ENCODE measurements at places on chromosomes 13 and 19. TPM values are rescaled to one million over a fixed set of nuclear protein-coding genes. Genes with fewer than 3 reads are reported as not detected.

DNA sequence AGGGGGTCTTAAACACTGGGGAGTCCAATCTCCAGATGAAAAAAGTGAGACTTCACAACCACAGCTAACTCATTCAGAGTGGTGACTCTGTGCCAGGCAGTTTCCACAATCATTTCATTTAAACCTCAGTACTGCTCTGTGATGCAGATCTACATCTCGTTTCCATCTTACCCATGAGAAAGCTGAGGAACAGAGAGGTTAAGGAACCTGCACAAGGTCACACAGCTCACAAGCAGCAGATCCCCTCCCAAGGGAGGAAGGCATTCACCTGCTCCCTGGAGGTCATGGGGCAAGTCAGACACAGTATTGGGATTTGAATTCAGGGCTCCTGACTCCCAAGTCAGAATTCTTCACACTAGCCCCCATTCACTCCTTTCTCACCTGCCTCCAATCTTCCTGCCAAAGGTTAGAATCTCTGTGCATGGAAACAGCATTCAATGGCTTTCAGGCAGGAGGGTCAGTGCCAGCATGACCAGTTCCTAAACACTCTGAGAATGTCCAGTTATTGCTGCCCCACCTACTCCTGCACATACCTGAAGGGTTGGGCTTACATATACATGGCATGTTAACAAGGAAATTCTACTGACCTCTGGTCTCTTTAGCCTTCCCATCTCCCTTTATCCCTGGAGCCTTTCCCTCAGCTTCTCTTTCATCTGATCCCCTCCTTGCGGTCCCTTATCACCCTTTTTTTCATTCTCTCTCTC, 1.9 kb downstream of the CABP5 start:
- DNase-seq: no peak

Gene PTH2
- not detected for total RNA-seq

GRCh38 chr13:99956473-99957349, 14.9 kb downstream of the ZIC5 start:
- DNase-seq: no peak

DNA sequence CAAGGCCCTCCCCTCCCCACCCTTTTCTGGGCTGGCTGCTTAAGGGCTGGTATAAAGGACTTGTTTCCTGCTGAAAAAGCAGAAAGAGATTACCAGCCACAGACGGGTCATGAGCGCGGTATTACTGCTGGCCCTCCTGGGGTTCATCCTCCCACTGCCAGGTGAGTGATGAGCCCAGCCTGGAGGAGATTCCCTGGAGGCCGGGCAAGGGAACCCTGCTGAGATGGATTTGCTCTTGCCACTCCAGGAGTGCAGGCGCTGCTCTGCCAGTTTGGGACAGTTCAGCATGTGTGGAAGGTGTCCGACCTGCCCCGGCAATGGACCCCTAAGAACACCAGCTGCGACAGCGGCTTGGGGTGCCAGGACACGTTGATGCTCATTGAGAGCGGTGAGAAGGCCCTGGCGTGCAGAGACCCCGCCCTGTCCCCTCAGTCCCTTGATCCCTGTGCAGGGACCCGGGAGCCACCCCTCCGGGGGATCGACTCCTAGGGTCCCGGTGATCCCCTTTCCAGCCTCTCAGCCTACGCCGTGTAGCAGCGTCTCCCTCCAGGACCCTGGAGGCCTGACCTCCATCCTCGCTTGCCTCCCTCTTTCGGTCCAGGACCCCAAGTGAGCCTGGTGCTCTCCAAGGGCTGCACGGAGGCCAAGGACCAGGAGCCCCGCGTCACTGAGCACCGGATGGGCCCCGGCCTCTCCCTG, at the start of gene CD177:
TSS of gene CD177 (plus strand) at position 81 of the 699 bp plus-strand sequence. CDS start at position 110, 29 bp downstream.
- no peak for DNase-seq

DNA sequence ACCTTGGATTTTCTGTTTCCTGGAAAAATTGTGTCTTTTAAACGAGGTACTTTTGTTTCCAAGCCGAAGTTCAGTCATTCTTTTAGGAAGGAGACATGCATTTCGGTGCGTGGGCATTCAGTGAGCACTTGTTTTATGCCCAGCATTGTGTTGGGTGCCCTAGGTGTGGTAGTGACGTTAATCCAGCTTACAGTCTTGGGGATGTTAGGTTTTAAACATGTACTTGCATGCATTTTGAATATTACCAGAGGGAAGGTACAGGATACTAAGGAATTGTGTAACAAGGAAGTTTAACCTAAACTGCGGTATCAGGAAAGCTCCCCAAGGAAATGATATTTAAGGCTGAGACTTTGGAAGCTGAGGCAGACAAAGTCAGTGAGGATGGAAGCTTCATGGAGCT, 66.3 kb downstream of the ARHGAP35 start:
- no peak for DNase-seq

DNA sequence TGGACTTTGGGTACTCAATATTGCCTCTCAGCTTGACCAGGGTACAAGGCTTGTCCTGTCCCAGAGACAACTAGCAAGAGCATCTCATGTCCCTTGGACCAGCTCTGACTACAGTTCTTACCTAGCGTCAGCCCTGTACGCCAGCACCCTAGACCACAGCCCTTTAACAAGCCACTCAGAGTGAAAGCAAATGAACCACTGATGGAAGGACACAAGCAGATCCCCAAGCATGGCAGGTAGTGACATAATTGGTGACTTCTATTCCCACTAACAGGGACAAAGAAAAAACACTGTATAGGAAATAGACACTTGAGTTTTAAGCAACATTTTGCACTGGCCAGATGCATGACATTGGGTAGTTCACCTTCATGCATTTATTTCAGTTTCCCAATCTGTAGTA, 8.8 kb upstream of the LRCH1 start:
- DNase-seq: no peak

- no peak for DNase-seq
Measured at GRCh38 chr19:56955637-56956216, 115.2 kb upstream of the PEG3 start.

- no peak for DNase-seq
Measured at GRCh38 chr13:31209172-31209840, 9.5 kb downstream of the B3GLCT start.

GRCh38 chr13:26965952-26966700, 205.5 kb downstream of the USP12 start:
- no peak for DNase-seq

All from activated naive CD4-positive, alpha-beta T cell treated with anti-CD3 and anti-CD28 coated beads for 36 hours (primary cell).